ENCODE measurements at places on chromosomes 12 and 14.

GRCh38 chr12:120862664-120863063 is 41.5 kb downstream of the SPPL3 start:
- DNase-seq = no peak

- no peak for DNase-seq
These were observed 21.4 kb upstream of the ATP2B1 start for GRCh38 chr12:89729946-89730459.

GRCh38 chr12:105459760-105460330 is 129.4 kb downstream of the C12orf75 start:
- DNase-seq = no peak

DNA sequence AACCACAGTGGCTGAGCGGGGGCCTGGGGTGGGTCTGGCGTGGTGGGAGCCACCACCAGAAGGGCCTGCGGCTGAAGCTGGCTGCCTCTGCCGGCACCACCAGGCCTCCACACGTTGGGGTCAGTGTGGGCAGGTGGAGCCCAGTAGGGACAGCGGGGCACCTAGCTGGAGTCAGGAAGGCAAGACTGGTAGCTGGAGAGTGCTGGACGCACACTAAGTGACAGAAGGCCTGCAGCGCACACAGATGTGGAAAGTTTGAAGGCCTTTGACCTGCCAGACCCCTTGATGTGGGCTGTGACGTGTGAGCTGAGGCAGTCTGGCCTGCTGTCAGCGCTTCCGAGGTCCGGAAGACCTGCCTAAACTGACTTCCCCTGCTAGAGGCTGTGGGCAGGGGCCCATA is 26.3 kb downstream of the RIN3 start:
- no peak for DNase-seq

GRCh38 chr14:104464907-104465306 is 114.7 kb upstream of the C14orf180 start:
- DNase-seq = no peak

DNA sequence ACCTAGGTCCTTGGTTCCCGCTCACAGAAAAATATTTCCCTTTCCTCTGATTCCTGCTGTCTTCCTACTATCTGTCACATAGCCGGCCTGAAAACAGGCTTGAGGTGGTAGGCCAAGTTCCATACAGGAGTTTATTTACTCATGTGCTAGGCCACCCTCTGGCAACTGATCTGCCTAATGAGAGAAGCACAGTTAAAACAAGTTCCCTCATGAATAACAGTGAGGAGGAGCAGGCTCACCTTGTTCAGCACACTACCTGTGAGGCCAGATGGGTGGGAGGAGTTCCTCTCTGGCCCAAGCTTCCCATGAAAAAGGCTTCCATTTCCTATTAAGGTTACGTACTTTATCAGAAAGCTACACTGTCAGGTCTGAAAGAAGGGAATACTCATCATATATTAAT is 206.0 kb downstream of the MYRFL start:
- DNase-seq = no peak

DNA sequence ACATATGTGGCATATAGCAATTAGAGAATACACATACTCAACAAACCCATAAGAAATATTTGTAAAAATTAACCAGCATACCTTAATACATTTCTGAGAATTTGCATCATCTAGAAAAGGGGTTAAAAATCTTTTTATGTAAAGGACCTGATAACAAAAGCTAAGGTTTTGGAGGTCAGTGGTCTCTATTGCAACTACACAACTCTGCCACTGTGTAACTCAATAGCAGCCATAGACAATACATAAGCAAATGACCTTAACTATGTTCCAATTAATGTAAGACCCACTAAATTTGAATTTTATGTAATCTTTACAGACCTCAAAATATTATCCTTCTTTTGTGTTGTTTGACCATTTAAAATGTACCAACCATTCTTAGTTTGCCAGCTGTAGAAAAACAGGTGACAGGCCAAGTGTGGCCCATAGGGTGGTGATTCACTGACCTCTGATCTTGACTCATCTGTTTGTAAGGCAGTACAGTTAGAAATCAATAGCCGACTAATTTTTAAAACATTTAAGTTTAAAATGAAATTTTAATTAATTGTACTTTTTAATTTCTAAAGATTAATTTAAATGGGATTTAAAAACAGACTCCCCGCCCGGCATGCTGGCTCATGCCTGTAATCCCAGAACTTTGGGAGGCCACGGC is 7.4 kb upstream of the EPS8 start:
- no peak for DNase-seq

DNA sequence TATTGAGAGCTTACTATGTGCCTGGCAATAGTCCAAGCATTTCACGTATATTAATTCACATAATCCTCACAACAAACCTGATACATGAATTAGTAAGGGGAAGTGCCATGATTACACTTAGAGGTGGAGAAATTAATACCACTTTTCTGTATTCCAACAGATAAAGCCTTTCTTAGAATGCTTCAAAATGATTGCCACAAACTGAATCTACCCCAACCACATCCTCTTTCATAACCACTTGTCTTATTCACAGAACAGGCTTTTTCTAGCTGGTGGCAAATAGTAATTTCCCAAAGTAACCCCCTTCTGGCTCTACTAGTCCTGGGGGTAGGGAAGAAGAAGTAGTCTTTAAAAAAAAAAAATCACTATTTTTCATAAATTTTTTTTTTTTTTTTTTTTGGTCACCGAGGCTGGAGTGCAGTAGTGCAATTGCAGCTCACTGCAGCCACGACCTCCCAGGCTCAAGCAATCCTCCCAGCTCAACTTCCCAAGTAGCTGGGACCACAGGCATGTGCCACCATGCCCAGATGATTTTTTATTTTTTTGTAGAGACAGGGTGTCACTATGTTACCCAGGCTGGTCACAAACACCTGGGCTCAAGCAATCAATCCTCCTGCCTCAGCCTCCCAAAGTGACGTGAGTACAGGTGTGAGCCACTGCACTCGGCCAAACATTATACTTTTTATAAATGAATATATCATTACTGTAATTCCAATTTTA is 59.0 kb upstream of the ARID2 start:
- peak; percentile 11 for DNase-seq

DNA sequence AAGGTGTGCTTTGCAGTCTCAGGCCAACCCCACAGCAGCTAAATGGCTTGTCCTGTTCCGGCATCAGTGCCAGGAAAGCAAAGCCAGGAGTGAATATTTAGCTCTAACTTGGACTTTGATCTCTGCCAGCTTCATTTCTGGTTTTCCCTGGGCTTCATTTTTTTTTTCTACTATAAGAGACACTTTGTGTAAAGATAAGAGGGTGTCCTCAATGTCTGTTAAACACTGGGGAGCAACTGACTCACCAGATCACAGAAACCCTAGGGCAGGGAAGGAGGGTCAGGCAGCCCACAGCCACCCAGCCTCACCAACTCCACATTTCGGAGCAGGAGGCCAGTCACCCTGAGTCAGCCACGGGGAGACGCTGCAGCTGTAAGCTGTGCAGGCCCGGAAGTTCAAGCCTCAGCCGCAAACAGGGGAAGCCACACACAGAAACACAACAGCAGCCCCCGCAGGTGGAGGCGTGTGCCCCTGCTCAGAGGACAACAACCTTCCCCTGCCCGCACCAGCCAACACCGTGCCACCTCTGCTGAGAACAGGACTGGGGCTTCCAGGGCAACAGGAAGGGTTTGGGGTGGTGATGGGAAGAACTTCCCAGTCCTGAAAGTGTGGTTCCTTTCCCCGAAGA is 6.3 kb downstream of the TNFRSF1A start:
- peak; percentile 76 for DNase-seq

DNA sequence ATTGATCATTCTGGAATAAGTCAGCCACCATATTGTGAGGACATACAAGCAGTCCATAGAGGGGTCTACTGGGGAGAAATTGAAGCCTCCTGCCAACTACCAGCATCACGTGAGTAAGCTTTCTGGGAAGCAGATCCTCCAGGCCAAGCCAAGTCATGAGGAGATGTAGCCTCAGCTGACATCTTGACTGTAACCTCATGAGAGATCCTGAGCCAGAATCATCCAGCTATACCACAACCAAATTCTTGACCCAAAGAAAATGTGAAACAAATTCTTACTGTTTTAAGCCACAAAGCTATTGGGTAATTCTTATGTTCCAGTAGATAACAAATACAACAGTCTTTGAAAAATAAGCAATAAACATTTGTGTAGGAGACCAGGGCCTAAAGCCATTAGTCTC is 479.4 kb upstream of the DCN start:
- no peak for DNase-seq

- no peak for DNase-seq
These were observed 2.3 kb downstream of the ARHGDIB start for GRCh38 chr12:14959126-14959440.

DNA sequence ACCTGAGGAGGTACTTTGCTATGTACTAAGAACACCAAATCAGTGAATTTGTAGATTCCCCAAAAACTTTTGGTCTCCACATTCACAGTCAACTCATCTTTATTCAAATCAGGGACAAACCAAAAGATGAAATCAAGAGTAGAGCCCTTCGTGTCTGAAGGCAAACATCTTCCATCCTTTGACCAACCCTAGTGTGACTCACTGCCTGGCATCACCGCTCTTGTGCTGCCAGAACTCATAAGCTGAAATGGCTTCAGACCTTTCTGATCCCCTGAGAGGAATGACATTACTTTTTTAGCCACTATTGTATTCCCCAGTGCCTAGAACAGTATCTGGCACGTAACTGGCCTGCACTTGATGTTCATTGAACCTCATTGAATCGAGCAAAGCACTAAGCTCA is 50.1 kb downstream of the GOLGA5 start:
- DNase-seq = no peak

GRCh38 chr12:121085506-121086353 is 46.7 kb upstream of the OASL start:
- DNase-seq = no peak

DNA sequence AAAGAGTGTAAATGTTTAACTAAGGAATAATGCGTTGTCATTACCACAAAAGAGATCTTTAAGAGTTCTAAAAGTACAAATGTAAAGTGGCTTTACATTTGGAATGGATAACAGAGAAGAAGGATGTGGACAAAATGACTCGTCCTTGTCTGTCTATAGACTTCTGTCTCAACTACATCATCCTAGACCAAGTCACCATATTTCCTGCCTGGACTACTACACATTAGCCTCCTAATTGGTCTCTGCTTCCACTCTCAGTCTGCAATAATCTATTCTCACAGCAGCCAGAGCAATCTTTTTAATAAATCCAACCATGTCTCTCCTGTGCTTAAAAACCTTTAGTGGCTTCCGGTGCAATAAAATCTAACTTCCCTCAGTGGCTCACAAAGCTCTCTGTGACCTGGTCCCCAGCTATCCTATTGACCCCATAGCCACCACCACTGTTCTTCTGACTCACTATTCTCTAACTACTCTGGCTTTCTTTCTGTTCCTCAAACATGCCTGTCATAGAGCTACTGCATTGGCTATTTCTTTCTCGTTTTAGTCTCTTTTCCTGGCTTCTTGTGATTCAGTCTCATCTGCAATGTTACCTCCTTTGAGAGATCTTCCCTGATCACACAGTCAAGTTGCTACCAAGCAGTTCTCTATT is 91.1 kb downstream of the MYF5 start:
- DNase-seq = no peak

DNA sequence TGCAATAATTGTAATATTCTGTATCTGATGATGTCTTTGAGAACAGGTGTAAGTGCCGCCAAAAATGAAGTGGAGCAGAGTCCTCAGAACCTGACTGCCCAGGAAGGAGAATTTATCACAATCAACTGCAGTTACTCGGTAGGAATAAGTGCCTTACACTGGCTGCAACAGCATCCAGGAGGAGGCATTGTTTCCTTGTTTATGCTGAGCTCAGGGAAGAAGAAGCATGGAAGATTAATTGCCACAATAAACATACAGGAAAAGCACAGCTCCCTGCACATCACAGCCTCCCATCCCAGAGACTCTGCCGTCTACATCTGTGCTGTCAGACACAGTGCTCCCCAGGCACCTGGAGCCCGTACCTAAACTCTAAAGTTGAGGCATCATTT is 268.7 kb downstream of the DAD1 start:
- no peak for DNase-seq

- no peak for DNase-seq
These were observed 30.3 kb upstream of the FAM222A start for GRCh38 chr12:109683316-109683715.

GRCh38 chr14:22622255-22622654 is 21.9 kb downstream of the OR6J1 start:
- DNase-seq = no peak

DNA sequence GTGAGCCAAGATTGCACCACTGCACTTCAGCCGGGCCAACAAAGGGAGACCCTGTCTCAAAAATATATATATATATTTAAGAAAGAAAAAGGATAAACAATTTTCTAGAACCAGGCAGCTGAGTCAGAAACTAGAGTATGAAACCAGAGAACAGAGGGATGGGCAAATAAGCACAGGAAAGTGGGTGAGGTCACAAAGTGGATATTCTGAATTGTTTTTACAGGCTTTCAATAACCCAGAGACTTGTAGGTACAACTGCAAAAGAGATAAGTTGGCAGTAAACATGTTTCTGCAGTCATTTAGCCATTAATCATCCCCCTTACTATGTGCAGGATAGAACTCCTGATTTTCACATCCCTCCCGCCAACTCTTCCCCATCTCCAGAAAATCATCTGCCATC is 94.2 kb downstream of the BTG1 start:
- DNase-seq = no peak

- no peak for DNase-seq
These were observed 21.6 kb downstream of the SARNP start for GRCh38 chr12:55795950-55796349.

DNA sequence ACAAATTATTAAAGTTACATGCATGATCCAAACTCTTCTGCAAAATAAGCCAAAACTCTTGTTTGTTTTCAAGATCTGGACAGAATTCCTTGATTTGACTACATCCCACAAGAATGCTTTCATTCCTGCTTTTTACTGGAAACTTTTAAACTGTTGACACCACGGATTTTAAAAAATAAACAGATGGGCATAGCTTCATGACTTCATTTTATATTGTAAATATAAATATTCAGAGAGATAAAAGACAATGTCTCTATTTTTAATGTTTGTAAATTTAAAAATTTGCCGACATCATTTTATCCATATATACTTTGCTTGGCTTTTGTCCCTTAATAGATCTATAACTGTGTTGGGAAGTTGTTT is 134.3 kb upstream of the DCN start:
- no peak for DNase-seq

GRCh38 chr12:47808050-47808449 is 11.7 kb downstream of the HDAC7 start:
- peak; percentile 75 for DNase-seq

DNA sequence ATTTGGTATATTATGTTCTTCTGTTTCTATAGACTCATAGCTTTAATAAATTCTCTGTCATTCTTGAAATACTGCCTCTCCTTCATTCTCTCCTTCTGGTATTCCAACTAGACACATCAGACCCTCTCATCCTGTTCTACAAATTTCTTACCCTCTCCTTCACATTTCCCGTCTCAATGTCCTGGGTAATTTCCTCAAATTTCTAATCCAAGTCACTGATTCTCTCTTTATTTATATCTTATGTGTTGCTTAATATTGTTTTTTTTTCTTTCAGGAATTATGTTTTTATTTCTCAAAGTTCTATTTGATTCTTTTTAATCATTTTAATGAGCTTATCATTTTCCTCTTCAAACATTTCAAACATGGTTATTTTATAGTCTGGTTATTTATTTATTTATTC is 94.0 kb downstream of the RALGAPA1 start:
- no peak for DNase-seq
